HEK293T (cell line): ENCODE measurements at places on chromosomes 11 and 22.

GRCh38 chr11:35225946-35226520 is 87.1 kb downstream of the CD44 start:
- DNase-seq: no peak

DNA sequence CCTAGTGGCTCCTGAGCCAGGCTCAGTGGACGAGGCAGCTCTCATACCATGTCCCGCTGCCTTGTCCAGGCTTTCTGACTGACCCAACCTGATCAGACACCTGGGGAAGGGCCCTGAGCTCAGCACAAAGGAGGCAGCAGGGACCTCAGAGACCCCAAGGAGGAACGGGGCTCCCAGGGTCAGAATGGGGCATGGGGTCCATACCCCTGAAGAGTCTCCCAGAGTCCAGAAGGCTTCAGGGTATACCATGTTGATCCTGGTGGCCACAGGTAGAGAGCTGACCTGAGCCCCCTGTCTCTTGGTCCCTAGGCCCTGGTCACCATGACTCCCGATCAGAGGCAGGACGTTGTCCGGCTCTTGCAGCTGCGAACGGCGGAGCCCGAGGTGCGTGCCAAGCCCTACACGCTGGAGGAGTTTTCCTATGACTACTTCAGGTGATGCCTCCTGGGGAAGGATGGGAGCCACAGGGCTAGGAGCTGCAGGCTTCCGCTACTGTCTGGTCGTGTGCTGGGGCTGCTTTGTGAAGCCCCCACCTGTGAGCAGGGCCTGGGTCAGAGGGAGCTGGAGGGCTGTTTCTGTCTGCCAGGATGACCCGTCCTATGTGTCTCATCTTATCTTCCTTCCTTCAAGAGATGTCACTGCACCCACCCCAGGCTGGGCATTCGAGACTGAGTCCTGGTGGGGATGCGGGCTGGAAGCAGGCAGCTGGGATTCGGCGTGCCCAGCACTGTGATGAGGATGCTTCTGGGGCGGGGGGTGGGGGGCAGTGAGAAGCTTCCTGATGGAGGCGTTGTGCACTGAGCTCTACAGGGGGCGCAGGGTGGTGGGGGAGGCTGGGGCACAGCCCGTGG is 74.2 kb downstream of the MYO7A start:
- DNase-seq: no peak

GRCh38 chr11:126634963-126635362 is 279.5 kb downstream of the ST3GAL4 start:
- no peak for DNase-seq

- DNase-seq: no peak
Measured at GRCh38 chr11:85164743-85165142, 462.4 kb downstream of the DLG2 start.
